ENCODE measurements at places on chromosomes 6 and 20.

DNA sequence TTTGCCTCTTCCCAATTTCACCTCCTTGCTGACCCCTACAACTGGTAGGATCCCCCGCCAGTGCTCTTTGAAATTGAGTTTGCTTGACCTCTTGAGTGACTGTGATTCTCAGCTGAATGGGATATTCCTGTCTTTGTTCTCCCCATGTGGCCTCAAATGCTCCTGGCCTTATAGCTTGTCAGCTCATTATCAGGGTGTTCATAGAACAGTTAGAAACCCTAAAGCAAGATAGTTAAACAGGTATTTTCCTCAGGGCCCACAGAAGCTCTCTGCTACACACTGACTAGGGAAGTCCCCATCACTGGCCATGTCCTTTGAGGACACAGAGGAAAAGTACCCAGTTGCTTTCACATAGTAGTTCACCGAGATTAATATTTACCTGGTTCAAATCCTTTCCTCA, 211.5 kb upstream of the DTNBP1 start:
- DNase-seq, result no peak

- no peak for DNase-seq
Measured at GRCh38 chr6:152049502-152049901, 242.0 kb downstream of the ESR1 start.

DNA sequence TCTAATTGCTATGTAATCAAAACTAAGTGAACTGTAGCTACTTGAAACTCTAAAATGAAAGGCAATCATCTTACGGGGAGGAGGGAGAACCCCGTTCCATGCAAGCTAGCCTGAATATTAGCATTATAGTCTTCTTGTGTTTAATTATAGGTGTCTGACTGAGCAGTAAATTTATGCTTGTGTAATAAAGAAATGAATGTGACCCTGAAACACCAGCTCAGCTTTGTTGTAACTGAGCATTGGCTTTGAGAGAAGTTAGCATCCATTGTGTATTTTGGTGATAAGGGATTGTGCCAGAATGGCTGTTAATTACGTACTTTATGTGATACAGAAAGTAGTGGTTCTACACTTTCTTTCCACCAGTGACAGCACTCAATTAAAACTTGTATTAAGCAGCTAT, 86.9 kb downstream of the QKI start:
- no peak for DNase-seq

DNA sequence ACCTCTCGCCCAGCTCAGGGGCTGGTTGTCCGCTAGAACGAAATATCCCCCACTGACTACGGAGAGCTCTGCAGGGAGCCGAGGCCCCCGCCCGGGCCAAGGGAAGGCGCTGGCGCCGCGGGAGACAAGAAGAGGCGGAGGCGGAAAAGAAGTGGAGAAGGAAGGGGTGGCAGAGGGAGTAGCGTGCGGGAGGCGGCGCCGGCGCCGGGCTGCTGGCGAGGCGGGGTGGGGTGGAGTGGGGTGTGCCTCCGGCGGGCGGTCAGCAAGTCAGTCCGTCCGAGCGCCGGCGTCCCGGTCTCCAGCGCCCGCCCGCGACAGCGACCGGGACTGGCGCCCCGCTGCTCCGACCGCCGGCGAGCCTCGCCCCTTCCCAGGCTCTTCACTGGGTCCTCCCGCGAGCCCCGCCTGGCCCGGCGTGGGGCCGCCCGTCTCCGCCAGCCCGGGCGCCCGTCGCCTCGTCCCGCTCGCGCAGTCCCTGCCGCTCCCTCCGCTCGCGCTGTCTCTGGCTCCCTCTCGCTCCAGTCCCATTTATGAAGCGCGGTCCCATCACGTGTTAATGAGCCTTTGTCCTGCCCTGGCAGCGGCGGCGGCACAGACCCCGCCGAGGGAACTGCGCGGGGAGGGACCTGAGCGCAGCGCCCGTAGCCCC, at the start of gene CNR1:
TSS of gene CNR1 (minus strand) at position 504 of the 649 bp plus-strand sequence. CDS start 21,073 bp downstream, outside the sequence.
- DNase-seq, result no peak

- DNase-seq, result no peak
Measured at GRCh38 chr6:25186919-25187318, 92.3 kb upstream of the CARMIL1 start.

DNA sequence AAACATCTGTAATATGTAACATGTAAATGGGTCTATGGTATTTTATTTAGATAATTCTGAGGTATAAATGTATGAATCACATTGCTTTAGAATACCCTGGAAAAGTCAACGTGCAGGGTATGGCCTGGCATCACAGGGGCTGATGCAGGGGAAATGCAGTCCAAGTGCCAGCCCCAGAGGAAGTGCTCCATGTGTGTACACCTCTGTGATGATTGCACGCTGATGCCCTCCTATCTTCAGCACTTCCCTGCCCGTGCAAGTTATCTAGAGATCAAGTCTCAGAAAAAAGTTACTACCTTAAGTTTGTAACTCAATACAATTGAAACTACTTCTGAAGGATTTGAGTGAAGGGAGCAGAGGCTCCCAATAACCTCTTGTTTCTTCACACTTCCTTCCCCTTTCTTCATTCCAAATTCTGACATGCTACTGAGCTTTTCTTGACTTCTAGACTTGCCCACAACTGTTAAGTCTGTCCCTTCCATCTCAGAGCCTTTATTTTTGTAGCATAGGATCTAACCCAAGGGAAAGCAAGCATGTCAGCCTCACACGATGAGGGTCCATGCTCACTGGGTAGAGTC, 2.2 kb downstream of the SMLR1 start:
- no peak for DNase-seq

DNA sequence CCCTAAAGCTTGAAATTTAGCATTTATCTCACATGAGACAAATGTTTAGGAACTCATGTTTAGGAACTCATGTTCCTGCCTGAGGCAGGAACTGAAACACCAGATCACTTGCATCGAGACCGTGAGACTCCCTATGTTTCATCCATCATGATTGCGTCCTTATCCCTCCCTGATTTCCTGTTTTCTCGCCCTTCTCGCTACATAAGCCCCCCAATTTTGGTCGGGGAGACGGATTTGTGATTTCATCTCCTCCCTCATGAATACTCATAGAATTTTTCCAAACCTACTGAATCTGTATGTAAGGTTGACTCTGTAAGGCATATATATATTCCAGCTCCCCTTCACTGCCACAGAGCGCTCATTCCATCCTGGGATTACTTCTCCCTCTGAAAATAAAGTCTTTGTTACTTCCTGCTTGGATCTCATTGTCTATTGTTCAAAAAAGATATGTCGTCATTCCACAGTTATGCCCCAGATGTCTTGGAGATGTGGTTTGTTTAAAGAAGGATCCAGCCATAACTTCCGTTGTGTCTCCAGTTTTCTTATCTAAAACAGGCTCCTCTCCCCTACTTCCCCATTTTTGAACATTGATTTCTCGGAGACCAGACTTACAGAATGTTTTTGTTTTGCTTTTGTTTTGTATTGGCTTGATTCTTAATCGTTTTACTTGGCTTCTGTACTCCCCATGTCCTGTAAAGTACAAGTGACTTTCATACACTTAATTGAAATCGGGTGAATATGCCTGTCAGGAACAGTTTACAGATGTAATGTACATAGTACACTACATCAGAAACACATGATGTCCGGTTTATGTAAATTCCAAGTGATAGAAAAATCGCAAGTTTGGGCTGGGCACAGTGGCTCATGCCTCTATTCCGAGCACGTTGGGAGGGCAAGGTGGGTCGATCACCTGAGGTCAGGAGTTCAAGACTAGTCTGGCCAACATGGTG, 118.7 kb downstream of the HFE start:
- DNase-seq, result no peak

DNA sequence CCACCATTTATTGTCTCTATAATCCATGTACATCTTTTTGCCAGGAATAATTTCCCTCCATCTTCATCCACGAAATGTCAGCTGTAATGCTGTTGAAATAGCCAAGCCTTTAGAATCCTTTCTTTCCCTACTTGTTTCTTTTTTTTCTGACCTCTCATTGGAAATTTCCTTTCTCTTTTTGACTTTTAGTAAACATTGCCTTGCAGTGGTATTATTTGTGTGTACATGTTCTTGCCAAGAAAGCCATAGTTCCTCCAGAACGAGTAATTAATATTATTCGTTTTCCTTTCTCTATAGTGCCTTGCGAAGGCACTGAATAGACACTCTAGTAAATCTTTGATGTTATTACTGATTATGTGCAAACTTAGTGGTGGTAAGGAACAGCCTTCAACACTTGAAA, 282.2 kb downstream of the GJA1 start:
- no peak for DNase-seq

- DNase-seq, result no peak
Measured at GRCh38 chr6:37624606-37625574, 72.8 kb downstream of the MDGA1 start.

DNA sequence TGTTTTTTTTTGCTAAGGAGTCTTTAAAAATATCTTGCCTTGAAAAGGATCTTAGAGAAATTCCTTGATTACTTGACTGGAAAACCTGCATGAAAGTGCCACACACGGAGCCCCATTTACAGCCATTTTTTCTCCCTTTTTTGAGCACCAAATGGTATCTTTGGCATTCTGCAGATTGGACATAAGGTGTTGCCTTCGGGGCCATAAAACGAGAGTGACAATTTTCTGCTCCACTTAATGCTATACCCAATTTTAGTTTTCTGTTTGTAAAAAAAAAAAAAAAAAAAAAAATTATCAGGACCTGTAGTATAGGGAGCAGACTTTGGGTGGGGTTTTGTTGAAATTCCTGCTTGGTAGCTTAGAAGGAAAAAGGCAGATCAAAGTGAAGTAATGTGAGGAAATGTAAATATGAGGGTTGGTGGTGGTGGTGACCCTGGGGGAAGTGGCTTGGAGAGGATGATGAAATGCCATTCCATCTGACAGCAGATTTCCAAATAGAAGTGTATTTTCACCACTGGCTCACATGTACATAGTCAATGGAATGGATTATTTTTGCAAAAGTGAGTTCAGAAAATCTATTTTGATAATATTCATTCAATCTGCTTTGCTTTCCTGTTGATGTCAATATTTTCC, 212.1 kb upstream of the SOX4 start:
- no peak for DNase-seq

GRCh38 chr6:43052842-43053544, 658 bp downstream of the CUL7 start:
- no peak for DNase-seq

Data from activated gamma-delta T cell treated with anti-CD3 and anti-CD28 coated beads, Interleukin-2, amount 50 U/mL, for 16 hours (primary cell).